Brain pericyte (primary cell): ENCODE measurements at places on chromosomes 7 and 10.

DNA sequence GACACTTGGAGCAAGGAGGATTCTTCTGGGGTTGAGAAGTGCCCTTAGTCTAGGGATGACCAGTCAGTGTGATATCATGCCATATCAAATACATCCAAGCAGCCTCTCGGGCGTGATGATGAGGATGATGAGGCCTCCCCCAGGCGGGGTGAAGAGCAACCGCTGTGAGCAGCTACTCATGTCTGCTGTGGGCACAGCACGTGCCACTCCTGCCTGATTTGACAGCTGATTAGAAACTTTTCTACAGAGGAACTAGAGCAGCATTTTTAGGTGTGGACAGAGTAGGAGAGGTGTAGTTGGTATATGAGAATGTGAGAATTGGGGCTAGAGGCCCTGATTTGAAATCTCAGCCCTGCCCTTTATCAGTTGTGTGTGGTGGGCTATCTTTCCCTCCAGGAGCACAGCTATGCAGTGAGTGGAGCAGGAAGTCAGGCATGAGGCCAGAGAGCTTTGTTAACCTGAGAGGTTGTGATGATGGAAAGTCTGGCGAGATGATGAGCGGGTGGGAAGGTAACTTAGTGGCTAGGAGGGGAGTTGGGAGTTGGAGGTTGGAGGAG, 49.6 kb upstream of the COBL start:
- no peak for DNase-seq

DNA sequence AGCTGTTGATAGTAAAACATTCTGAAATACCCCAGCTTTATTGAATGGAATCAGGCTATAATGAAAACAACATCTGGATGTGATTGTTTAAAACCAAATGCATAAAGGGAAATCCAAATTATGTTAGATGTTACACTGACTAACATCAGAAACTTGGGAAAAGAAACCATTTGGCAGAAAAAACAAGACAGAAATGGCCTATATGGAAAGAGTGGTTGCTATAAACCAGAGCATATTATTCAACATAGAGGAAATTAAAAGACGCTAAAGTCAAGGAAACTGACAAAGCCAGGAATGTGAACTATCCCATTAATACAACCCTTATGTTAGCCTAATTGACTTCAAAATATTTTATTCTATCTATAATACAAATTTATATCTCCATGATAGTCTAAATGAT, 53.0 kb upstream of the CABCOCO1 start:
- DNase-seq = no peak

DNA sequence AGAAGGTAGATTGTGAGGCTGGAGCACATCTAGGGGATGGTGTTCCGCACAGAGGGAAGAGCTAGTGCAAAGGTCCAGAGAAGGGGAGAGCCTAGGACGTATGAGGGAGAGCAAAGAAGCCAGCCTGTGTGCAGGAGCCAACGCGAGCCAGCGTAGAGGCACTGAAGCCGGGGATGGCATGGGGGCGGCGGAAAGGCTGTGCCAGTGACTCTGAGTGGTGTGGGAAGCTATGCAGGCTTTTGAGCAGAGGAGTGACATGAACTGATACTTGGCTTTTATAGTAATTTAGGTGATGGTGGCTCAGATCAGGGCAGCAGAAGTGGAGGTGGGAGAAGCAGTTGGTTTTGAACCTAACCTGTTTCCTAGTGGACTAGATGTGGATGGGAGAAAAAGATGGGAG, 65.8 kb downstream of the ATXN7L1 start:
- no peak for DNase-seq

- DNase-seq = no peak
These were observed 3.1 kb upstream of the PAPSS2 start for GRCh38 chr10:87656431-87657072.

DNA sequence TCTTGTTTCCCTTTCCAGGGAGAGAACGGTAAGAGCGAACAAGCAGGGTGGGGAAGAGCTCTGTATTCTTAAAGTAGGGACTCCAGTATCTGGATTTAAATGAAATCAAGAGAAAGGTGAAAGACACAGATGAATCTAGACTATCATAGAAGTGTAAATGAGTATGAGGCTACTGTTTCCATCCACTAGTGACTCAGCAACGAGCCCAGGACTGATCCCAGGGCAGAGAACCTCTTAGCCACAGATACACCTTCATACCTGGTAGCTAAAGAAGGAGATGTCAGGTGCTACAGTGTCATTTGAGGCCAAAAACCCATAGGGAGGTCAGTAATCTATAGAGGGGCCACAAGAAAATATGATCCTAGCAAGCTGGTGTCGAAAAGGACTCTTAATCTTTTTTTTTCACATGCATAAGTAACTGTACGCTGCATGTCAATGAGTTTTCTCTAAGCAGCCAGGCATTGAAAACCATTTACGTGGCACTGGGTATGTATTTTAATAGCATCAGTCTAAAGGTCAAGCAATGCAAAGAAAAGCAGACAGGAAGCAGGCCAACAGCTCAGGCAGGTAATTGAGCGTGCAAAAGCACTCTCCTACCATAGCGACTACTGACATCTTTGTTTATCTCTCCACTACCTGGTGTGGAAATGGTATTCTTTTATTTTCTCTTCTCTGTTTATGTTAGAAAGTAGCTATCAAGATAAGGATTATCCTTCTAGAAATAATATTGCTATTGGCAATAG, 91.5 kb upstream of the EGR2 start:
- no peak for DNase-seq

GRCh38 chr10:14774797-14775196, at the start of gene FAM107B:
TSS of gene FAM107B (minus strand) at chr10:14774897. CDS start at chr10:14774663, 234 bp downstream.
- no peak for DNase-seq

- DNase-seq = no peak
These were observed 673 bp downstream of the NDUFB8 start for GRCh38 chr10:100528921-100529474.

DNA sequence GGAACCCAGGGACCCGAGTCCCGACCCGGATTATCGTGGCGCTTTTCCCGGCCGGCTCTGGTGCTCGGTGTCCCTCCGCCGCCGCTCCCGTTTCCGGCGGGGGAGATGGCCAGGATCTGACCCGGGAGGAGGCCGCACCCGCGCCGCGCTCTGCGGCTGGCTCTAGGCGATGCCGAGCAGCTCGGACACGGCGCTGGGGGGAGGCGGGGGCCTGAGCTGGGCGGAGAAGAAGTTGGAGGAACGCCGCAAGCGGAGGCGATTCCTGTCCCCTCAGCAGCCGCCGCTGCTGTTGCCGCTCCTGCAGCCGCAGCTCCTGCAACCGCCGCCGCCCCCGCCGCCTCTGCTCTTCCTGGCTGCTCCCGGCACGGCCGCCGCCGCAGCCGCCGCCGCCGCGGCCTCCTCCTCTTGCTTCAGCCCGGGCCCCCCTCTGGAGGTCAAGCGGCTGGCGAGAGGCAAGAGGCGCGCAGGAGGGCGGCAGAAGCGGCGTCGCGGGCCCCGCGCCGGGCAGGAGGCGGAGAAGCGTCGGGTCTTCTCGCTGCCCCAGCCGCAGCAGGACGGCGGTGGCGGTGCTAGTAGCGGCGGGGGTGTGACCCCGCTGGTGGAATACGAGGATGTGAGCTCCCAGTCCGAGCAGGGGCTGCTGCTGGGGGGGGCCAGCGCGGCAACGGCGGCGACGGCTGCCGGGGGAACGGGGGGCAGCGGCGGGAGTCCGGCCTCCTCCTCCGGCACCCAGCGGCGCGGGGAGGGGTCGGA, 593 bp downstream of the CDK13 start:
- no peak for DNase-seq

- DNase-seq = no peak
These were observed 64.9 kb downstream of the INSIG1 start for GRCh38 chr7:155362380-155363145.
